ENCODE measurements at places on chromosomes 12 and 14.
A peak's percentile ranks its signal among the peaks of the same experiment; 100 is the strongest.

DNA sequence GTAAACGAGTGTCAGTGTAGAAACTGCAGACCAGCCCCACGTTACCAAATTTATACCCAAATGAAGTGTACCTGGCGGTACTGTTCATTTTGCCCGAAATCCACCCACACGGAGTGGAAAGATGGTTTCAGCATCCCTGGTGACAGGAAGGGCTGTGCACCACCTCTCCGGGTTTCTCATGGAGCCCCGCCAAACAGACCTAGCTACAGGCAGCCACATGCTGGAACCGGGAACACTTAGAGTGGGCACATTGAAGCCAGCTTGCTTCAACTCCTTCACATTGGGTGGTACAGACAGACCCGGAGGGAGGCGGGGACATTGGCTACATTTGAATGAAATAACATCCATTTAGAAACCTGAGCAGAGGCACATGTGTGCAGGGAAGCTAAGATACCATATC is 84.4 kb downstream of the PPP2R5C start:
- DNase-seq: no peak

DNA sequence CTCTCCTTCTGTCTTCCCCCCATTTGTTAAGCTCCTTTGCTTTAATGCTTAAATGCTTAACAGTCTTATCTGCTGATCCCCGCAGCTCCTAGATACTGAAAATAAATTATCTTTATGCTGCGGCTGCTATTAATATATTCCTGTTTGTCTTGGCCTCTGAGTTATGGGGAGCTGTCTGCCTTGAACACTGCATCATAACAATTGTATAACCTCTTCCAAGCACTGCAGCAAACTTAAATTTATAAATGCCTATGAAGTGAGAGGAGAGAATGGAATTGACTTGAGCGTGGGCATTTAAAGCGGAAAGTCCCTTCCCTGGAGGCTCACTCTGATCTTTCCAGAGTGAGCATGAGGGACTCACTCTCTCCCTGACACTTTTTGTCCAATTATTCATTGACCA is 23.1 kb upstream of the DCP1B start:
- DNase-seq: no peak

DNA sequence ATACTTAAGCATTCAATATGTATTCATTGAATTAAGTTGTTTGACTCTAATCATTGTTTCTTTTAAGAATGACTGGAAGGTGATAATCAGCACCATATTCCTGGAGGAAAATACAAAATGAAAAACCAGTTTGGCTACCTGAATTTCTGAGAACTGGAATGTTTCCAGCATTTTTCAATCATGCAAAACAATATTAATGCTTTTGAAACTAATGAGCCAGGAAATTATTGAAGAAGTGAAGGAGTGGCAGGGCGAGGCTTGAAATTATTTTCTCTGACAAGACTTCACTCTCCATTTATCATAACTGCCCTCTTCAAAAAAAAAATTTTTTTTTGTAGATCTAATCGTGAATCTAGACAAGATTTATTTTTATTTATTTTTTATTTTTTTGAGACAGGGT is 19.0 kb downstream of the TMEM19 start:
- DNase-seq: no peak

DNA sequence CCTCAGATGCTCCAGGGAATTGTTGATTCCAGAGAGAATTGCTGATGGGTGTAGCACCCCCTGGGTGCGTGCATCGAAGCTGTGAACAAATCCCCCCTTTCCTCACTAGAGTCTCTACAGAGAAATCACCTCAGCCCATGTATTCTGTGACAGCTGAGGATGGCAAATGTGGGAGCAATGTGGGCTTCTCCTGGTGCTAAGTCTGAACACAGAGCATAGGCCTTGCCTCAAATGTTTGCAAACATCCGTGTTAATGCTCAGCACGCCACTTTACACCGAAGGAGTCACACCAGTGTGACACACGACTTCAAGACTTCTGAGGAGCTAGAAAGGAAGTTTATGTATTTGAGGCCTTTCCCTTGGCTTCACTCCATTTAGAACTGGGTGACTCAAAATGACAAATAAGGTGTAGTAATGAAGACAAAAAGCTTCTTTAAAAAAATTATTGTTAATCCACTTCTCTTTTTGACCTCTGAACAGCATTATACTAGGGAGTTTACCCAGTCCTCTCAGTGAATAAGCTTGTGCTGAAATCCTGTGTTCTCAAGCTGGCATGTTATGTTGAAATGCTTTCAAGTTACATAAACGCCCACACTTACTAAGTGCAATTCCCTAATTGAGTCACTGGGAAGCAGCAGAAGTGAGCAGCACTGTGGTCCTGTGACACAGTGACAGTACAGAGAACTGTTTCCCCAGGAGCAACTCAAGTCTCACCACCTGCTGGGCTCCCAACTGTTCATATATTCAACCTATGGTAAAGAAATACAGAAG is 92.9 kb downstream of the FAR2 start:
- DNase-seq: peak; percentile 66

- no peak for DNase-seq
These were observed 535.7 kb upstream of the FBXO33 start for GRCh38 chr14:39967885-39968284.
